ENCODE measurements at places on chromosomes 13 and 19. TPM values are rescaled to one million over a fixed set of nuclear protein-coding genes. Genes with fewer than 3 reads are reported as not detected.
A peak's percentile ranks its signal among the peaks of the same experiment; 100 is the strongest.

Gene RFPL4AL1
- not detected for total RNA-seq

Gene DZIP1
- 0.26 TPM for total RNA-seq

DNA sequence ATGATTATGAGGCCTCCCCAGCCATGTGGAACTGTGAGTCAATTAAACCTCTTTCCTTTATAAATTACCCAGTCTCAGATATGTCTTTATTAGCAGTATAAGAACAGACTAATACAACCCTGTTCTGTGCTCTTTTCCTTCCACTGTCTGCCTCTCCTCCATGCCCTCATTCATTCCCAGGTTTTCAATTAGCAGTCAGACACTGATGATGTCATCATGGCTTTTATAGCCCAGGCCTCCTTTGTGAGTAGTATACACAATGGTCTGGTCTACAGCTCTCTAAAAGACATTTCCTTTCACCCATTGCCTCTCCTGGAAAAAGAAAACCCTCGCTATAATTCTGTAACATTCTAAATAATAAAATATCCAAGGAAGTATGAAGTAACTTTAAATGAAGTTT, 25.5 kb downstream of the FGF14 start:
- no peaks in the 10 kb centered on the region for H3K27me3 ChIP-seq
- DNase-seq: no peak
- no peak overlapping the region for H3K4me3 ChIP-seq
- no peaks in the 10 kb centered on the region for H3K4me1 ChIP-seq
- no peaks in the 10 kb centered on the region for H3K36me3 ChIP-seq

DNA sequence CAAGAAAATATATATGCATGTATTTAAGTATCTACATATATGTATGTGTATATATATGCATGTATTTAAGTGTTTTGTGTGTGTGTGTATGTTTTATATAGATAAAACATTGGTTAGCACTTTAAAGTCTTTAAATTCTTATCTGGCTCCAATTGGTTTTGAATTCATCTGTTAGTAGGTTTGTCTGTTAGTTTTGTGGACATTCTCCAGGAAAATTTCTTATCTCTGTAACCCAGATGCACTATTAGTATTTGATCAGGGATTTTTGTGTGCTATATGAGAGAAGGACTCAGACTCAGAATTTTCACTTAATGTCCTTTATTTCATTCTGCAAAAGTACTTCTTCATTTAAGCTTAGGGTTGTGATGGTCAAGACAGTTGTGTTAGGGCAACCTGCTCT, 103.1 kb downstream of the ITGBL1 start:
- no peak overlapping the region for H3K27ac ChIP-seq
- no peak overlapping the region for H3K4me3 ChIP-seq
- no peak for DNase-seq

DNA sequence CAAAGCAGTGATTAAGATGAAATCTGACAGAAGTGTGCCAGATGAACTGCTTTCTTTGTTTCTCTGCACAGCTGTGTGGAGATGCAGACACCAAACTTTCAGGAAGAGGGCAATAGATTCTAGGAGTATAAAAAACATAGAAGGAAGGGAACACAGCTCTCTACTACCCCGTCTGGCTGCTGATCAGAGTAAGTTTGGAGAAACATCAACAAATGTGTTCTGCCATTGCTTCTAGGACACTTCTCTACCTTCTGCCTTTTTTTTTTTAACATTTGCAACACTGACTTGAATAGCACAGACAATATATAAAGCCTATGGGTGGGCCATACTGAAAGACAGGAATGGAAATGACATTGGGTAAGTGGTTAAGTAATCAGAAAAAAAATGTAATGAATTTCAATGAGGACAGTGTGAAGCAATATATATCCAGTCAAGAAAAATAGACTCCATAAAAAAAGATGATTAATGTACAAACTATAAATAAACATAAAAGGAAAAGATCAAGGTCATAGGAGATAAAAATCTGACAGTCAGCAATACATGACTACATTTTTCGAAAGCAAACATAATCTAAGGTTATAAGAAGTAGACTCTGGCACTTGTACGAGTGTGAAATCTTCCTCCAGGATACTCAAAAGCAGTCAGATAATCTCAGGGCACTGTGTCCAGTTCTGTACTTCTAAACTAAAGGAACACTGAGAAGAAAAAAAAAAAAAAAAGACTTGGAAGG, 21.4 kb downstream of the NUFIP1 start:
- H3K4me3 ChIP-seq: no peak overlapping the region
- peaks cover 31% of the 10 kb centered on the region for H3K36me3 ChIP-seq
- no peaks in the 10 kb centered on the region for H3K4me1 ChIP-seq

DNA sequence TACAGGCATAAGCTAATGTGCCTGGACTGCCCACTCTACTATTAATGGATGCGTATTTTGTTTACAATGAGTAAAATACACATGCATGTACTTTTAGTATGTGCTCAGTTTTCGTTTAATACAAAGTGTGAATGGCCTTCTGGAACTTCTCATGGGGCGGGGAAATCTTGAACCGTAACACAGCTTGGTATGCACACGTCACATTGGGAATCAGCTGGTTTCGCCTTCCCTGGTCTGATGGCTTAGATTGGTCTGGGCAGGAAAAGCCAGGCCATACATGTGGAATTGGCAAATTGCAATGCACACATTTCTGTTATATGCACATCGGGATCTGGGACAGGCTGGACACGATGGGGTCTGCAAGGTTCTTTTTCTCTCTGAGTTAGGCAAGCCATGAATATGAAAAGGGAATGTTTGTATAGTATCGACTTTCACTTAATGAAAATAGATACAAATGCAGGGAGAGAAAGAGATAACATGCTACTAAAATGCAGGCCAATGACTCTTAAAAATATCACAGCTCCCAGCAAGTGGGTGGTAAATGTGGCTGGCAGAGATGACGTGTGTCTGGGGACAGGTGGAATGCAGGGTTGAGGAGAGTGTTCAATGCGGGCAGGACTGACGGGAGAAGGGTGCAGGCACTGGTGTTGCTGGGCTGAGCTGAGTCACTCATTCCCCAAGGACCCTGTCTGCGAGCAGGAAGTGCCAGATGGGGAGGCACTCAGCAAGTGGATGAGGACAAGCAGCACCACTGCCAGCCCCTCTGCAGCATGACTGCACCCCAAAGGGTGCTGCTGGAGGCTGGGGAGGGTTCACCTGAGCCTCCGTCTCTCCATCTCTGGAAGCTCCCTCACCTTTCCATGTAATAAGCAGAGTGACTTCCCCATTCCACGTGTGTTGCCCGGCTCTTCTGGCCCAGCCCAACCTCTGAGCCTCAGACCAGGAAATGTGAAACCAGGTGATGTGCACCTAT, 204.0 kb upstream of the GPR12 start:
- peaks cover 2% of the 10 kb centered on the region for H3K27me3 ChIP-seq
- H3K27ac ChIP-seq: no peak overlapping the region
- DNase-seq: no peak
- no peaks in the 10 kb centered on the region for H3K4me1 ChIP-seq
- no peak overlapping the region for H3K4me3 ChIP-seq

Gene FGF14
- not detected for total RNA-seq

- no peak for DNase-seq
- peaks cover 5% of the 10 kb centered on the region for H3K27me3 ChIP-seq
- H3K36me3 ChIP-seq: peaks cover 2% of the 10 kb centered on the region
- peaks cover 19% of the 10 kb centered on the region for H3K4me1 ChIP-seq
- no peak overlapping the region for H3K27ac ChIP-seq
Observed at GRCh38 chr13:51329606-51330005, 9.9 kb upstream of the SERPINE3 start.

DNA sequence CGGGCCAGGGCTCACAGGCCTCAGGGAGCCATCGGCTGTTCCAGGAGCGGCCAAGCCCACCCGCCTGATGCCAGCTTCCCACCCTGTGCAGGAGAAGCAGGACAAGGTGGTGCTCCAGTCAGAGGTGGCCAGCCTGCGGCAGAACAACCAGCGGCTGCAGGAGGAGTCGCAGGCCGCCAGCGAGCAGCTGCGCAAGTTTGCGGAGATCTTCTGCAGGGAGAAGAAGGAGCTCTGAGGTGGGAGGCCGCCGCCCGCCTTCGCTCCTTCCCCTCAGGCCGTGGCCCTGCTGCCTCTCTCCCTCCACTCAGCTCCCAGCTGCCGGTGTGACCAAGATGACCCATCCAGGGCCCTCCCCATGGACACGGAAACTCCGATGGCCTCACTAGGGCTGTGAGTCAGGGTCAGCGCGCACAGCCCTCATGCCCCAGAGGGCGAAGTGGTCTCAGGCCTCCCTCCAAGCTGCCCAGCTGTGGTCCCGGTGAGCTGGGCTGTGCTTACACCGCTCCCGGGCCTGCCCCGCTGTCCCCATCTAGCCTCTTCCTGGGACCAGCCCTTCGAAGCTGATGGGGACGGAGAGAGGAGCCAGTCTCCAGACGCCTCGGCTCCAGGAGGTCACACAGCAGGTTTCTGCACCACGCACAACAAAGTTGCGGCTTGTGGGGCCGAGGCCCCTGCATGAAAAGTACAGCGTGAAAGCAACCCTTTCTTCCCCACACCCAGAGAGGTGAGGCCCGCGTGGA, 17.8 kb downstream of the DPF1 start:
- H3K4me3 ChIP-seq: no peak overlapping the region
- no peak overlapping the region for H3K27ac ChIP-seq
- peaks cover 29% of the 10 kb centered on the region for H3K27me3 ChIP-seq
- H3K4me1 ChIP-seq: peaks cover 2% of the 10 kb centered on the region

Gene BIVM
- total RNA-seq: 42.3 TPM

GRCh38 chr19:46133777-46134241, 9.3 kb upstream of the IGFL3 start:
- no peak overlapping the region for H3K27ac ChIP-seq
- peaks cover 3% of the 10 kb centered on the region for H3K36me3 ChIP-seq
- peaks cover 5% of the 10 kb centered on the region for H3K4me1 ChIP-seq
- no peak overlapping the region for H3K4me3 ChIP-seq
- peaks cover 58% of the 10 kb centered on the region for H3K27me3 ChIP-seq
- no peak for DNase-seq

Gene CCL25
- total RNA-seq: not detected

- H3K27me3 ChIP-seq: no peaks in the 10 kb centered on the region
- no peak overlapping the region for H3K4me3 ChIP-seq
- no peaks in the 10 kb centered on the region for H3K36me3 ChIP-seq
Observed at GRCh38 chr19:14350866-14351265, 30.4 kb upstream of the ADGRE5 start.

DNA sequence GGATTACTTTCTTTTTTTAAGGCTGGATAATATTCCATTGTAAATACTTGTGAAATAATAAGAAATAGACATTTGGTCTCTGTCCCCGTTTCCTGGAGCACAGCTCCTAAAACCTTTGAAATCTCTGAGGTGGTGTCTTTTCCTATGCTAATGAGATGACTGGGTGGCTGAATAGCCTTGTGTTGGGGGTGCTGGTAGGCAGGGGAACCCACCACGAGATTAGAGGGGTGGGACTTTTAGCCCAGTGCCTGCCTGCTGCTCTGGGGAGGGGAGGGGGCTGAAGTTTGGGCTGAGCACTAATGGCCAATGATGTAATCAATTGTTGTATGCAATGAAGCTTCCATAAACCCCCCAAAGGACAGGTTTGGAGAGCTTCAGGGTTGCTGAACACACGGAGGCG, 175.7 kb downstream of the FGF9 start:
- H3K27ac ChIP-seq: no peak overlapping the region
- no peak for DNase-seq

DNA sequence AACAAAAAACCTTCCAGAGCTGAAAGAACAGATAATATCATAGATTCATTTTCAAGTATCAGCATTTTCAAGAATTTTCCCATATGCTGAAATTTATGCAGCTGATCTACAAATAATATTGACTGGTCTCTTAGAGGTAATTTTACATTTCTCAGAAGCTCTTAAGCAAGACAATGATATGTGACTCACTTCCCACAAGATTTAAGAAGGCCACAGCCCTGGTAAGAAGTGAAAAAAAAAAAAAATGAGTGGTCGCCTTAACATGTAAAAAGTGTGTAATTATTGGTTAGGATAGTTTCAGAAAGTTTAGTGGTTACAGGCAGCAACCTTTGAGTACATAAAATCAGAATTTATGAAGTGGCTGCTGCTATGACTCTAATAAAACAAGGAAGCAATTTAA, 54.5 kb downstream of the NUFIP1 start:
- H3K27ac ChIP-seq: peak overlapping the region; percentile 41
- no peak for DNase-seq
- H3K4me3 ChIP-seq: no peak overlapping the region

Gene C19orf85
- total RNA-seq: not detected

DNA sequence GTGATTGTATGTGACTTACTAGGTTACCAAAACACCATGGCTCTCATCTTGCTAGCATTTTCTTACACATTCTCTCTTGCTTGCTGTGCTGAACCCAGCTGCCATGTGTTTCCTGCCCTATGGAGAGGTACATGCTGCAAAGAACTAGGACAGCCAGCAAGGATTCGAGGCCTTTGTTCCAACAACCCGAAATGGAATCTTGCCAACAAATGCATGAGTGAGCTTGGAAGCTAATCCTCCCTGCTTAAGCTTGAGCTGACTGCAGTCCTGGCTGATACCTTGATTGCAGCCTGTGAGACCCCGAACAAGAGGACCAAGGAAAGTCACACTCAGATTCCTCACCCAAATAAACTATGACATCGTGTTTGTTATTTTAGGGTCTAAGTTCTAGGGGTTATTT, 651.2 kb downstream of the SLITRK6 start:
- H3K27me3 ChIP-seq: no peaks in the 10 kb centered on the region
- no peaks in the 10 kb centered on the region for H3K4me1 ChIP-seq
- no peak for DNase-seq
- H3K36me3 ChIP-seq: no peaks in the 10 kb centered on the region
- H3K27ac ChIP-seq: no peak overlapping the region
- no peak overlapping the region for H3K4me3 ChIP-seq

GRCh38 chr13:113880651-113881611, 17.1 kb upstream of the GAS6 start:
- no peak overlapping the region for H3K27ac ChIP-seq

Gene COX7A1
- total RNA-seq: not detected

GRCh38 chr19:12792051-12792852, 966 bp downstream of the JUNB start:
- H3K27me3 ChIP-seq: no peaks in the 10 kb centered on the region
- peak; percentile 91 for DNase-seq
- H3K4me3 ChIP-seq: peak overlapping the region; percentile 93
- peaks cover 44% of the 10 kb centered on the region for H3K4me1 ChIP-seq
- H3K27ac ChIP-seq: peak overlapping the region; percentile 95

Gene CEACAM1
- 37.0 TPM for total RNA-seq

- no peak for DNase-seq
- no peaks in the 10 kb centered on the region for H3K4me1 ChIP-seq
- H3K27me3 ChIP-seq: no peaks in the 10 kb centered on the region
- no peak overlapping the region for H3K27ac ChIP-seq
Observed at GRCh38 chr19:22604571-22605274, 29.4 kb upstream of the ZNF492 start.

Gene SYNE4
- 1.4 TPM for total RNA-seq
